Gastrocnemius medialis (tissue), 4 donors: ENCODE measurements at places on chromosomes 1 and 21.

DNA sequence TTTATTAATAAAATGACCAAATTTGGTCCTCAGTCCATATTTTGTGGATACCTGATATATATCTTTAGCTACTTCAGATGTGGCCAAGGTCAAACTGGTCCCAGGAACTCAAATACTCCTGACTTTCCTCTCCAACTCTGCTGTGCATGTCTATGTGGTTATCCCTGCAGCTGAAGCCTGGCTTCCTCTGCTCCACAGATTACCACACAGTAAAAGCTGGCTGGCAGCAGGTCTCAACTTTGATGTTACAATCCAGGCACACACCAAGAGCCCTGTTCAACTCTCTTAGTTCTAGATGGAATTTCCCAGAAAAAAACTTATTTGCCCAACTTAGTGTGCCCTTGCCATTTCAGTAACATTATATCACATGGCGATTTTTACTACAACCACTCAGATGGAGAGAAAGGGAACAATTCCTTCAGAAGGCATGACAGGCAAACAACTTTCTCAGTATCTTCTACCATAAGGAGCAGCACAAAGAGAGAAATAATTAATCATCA is 479.5 kb downstream of the PLPP3 start:
- DNase-seq = no peak

DNA sequence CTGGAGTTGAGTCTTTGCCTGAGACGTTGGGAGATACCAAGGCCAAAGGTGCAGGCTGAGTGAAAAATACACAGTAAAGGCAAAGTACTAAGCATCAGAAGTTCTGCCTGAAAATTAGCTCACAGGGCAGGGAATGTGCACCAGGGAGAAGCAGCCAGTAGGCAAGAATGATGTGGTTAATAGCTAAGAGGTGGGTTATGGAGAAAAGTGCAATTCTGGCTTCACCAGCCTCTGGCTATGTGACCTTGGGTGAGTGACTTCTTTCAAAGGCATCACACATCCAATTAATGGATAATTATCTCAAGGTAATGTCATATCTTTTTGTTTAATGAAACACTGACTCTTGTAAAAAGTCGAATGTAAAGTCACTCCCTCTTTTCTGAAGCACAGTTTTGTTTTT is 230.7 kb upstream of the FGGY start:
- no peak for DNase-seq

DNA sequence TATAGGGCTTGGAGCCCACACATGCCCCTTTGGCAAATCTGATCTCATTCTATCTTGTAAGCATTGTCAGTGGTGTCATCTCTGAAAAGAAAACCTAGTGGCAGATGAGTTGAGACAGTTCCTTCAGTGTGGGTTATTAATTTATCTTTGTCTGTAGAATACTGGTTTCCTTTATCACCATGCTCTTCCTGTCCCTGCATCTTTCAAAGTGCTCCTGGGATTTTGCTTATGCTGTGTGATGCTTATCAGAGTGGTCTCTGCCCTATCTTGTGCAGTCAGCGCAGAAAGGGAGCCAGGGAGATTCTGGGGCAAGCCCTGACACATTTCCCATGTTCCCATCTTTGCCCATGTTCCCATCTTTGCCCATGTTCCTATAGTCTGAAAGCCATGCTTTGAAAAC is 402.9 kb downstream of the RWDD3 start:
- DNase-seq = no peak

DNA sequence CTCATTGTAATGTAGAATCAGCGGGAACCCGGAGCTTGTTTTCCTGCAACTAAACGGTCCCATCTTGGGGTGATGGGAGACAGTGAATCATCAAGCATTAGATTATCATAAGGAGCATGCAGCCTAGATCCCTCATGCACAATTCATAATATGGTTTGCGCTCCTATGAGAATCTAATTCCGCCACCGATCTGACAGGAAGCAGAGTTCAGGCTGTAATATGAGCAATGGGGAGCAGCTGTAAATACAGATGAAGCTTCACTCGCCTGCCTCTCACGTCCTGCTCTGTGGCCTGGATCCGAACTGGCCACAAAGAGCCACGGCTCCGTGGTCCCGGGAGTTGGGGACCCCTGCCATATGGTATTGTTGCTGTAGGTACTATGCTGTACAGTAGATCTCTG is 1.6 kb downstream of the IFI44 start:
- no peak for DNase-seq

GRCh38 chr1:221527302-221527701 is 214.6 kb downstream of the DUSP10 start:
- DNase-seq = no peak

DNA sequence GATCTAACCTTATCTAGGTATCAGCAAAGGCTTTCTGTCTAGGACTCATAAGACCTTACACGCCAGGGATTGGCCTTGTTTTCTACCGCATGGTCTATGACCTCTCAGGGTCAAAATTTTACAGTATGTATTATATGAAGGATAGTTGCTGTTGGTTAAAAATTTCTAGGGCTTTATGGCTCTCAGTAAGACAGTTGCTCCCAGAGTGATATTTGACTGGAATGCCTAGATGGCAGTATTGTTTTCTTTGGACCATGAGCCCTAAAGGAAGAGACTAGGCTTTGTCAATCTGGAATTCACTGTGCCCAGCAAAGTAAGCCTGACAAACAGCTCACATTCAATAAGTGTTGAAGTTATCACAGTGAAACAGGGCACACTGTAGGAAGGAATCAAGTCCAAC is 37.6 kb downstream of the C1orf87 start:
- DNase-seq = no peak

DNA sequence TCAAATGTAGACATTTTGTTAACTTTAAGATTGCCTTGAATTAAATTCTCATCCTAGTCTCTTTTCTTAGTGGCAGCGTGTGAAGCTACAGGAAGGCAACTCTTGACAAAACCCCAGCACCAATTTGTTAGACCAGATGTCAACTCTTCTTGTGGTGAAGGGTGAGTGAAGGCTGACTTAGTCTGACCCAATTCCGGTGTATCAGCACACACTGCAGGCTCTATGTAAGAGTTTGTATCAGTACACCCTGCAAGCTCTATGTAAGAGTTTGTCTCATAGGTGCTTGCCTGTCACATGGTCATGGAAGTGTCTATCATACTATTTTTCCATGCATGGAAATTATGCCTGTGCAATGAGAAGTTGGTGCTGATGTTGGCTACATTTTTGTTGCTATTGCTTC is 16.8 kb downstream of the CR2 start:
- no peak for DNase-seq

GRCh38 chr1:8382608-8383505 is 64.9 kb downstream of the SLC45A1 start:
- DNase-seq = no peak

- no peak for DNase-seq
Observed at GRCh38 chr1:1285611-1286311, 5.5 kb downstream of the SCNN1D start.

- DNase-seq = no peak
Observed at GRCh38 chr1:22284236-22284635, 141.3 kb upstream of the WNT4 start.

- no peak for DNase-seq
Observed at GRCh38 chr1:243411472-243411871, 155.6 kb downstream of the SDCCAG8 start.

DNA sequence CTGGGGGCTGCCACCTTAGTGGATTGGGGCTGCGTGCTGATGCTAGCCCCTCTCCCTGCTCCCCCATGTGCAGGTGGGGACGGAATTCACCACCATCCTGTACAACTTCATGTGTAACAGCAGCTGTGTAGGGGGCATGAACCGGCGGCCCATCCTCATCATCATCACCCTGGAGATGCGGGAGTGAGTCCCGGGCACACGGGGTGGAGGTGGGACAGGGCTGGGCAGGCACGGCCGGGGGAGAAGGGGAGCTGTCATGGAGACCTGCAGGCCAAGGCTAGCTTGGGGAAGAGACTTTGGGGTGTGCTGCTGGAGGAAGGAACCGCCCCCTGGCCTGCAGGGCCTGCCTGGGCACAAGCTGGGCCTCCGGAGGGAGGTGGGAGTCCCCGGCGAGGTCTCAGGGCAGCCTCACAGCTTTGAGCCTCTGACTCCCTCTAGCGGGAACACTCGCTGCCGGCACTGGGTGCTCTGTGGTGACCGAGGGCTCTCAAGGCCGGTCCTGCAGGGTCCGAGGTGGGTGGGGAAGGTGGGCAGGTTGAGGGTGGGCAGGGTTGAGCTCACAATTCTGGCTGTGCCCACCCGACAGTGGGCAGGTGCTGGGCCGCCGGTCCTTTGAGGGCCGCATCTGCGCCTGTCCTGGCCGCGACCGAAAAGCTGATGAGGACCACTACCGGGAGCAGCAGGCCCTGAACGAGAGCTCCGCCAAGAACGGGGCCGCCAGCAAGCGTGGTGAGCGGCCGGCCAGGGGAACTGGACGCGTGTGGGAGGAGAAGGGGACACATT is 25.0 kb upstream of the CCDC27 start:
- DNase-seq = no peak

DNA sequence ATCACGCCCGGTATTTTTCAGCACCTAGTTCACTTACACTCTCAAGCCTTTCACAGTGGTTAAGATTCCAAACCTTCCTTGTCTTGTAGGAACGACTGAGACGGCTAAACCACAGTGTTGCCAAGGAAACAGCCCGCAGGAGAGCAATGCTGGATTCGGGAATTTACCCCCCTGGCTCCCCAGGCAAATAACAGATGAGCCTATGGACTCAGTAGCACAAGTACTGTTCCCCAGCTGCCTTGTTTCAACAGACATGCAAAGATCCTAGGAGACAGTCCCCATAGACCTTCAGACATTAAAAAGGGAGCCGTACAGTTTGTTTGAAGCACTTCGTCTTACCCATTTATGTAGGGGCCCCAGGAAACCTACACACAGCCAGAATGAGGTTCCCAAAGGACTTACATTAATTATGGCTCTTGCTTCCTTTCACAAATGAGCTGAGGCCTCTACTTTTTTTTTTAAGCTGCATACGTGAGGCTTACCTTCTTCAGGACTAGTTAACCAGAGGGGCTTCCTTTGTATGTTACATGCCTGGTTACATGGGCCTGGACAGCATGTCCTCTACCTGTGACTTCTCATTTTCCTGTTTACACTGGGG is 2.7 kb downstream of the SNAPIN start:
- DNase-seq = no peak

DNA sequence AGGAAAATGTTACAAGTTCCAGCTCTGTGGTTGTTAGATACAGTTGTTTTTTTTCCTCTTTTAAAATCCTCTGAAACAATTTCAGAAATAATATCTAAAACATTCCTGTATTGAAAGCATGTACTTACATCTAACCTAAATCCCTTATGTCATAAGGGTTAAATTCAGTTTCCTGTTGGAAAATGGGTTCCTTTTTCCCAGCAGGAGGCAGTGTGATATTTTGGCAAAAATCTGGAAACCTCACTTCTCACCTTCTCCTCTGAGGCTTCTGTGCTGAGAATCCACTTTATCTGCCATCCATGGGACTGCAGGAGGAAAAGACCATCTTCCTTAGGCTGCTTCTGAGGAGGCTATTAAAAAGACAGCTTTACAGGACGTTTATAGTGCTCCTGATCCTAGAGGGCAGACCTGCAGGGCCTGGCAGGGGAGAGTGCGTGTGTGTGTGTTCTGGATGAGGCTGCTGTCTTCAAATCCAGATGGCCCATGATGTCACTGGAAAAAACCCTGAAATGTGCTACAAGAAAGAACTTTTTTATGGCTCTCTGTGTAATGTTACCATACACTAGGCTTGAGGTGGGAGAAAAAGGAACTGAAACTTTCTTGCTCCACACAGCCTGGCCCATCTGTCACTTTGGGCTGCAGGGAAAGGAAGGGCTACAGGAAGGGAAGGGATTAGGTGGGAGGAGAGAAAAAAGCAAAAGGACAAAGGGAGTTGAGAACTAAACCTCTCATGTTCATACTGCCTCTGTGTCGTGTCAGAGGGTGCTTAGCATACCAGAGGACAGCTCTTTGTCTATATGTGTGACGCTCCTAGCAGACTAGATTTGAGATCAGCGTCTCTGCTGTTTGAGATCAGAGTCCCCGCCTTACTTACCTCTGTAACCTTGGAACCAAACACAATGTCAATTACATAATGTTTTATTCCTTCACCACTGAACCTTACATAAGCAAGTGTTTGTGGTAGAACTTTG is 379.2 kb upstream of the SPAG17 start:
- no peak for DNase-seq

GRCh38 chr1:5119366-5120234 is 465.2 kb downstream of the AJAP1 start:
- DNase-seq = no peak

- DNase-seq = no peak
Observed at GRCh38 chr1:222387007-222387814, 160.7 kb downstream of the HHIPL2 start.

- no peak for DNase-seq
Observed at GRCh38 chr1:44911026-44911425, 68.0 kb upstream of the PTCH2 start.
